ENCODE measurements at places on chromosomes 7 and 10.

GRCh38 chr7:157675427-157675927 is 338.7 kb downstream of the DNAJB6 start:
- peaks cover 19% of the 10 kb centered on the region for H3K4me1 ChIP-seq
- no peak overlapping the region for H3K4me3 ChIP-seq
- no peaks in the 10 kb centered on the region for H3K36me3 ChIP-seq
- H3K27ac ChIP-seq, result no peak overlapping the region
- H3K27me3 ChIP-seq, result peaks cover 83% of the 10 kb centered on the region

- H3K36me3 ChIP-seq, result no peaks in the 10 kb centered on the region
- DNase-seq, result no peak
- H3K4me3 ChIP-seq, result no peak overlapping the region
- H3K27ac ChIP-seq, result no peak overlapping the region
- H3K4me1 ChIP-seq, result no peaks in the 10 kb centered on the region
- no peaks in the 10 kb centered on the region for H3K27me3 ChIP-seq
Observed at GRCh38 chr10:94631077-94631875, 52.3 kb upstream of the CYP2C18 start.

DNA sequence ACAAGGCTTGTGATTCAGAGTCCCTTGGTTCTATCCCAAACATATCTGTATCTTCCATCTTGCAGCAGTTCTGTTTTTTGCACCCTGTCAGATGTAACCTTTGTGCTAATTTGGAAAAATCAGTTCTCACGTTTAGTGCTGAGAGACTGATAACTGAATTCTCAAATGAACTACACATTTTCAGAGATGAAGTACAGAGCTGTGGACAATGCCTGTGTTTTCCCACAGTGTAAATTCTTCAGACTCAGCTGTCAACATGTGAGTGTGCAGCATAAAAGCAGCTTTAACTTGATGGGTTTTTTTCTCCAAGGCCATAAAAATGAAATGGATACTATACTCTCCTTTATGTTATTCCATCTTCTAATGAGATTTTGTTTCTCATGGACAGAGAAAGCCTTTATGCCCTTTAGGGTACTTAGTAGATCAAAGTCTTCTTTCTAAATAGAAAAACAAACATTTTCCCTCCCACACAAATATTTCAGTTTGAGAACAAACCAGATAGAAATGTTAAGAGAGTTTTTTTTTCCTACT is 150.9 kb downstream of the SEMA3A start:
- H3K27me3 ChIP-seq, result no peaks in the 10 kb centered on the region
- H3K27ac ChIP-seq, result no peak overlapping the region
- no peaks in the 10 kb centered on the region for H3K4me1 ChIP-seq
- no peak overlapping the region for H3K4me3 ChIP-seq
- no peaks in the 10 kb centered on the region for H3K36me3 ChIP-seq
- DNase-seq, result no peak

DNA sequence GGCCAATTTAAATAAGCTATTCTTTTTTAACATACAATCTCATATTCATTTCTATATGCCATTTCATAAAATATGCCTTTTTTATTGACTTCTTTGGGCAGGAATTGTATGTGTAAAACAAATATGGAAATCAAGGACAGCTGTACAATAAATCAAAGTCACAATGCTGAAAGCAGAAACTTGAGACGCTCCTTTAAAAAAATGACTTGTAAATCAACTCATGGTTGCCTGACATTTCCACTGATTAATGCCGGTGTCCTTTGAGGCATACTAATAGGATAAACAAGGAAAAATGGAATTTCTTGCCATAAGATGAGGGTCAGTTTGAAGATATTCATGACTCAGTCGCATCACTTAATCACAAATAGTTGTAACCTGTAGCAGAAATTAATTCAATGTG is 247.4 kb upstream of the TEX47 start:
- no peak overlapping the region for H3K4me3 ChIP-seq
- H3K27ac ChIP-seq, result no peak overlapping the region
- H3K27me3 ChIP-seq, result peaks cover under 1% of the 10 kb centered on the region
- DNase-seq, result no peak
- peaks cover 13% of the 10 kb centered on the region for H3K36me3 ChIP-seq

DNA sequence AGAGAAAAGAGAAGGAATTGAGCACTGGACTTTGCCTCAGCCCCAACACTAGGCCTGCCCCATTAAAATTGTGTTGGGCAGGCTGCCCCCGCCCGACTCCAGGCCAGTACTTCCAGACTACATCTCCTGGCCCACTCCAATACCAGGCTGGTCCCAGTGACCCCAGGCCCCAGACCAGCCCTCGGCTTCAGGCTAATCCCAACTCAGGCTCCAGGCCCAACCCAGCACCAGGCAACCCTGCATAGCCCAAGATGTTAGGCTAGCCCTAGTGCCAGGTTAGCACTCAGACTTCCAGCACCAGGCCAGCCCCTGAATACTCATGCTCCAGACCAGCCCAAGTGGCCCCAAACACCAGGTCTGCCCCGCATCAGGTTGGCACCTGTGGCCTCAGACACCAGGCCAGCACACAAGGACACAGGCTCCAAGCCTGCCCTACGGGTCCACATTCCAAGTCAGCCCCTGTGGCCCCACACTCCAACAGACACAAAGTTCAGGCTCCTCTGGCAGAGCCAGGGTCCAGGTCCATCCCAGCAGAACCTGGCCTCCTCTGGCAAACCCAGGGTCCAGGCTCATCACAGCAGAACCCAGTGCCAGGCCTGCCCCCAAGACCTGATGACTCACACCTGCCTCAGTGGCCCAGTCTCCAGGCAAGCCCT is 20.3 kb downstream of the COG5 start:
- H3K27ac ChIP-seq, result no peak overlapping the region
- peaks cover 53% of the 10 kb centered on the region for H3K36me3 ChIP-seq
- peaks cover 17% of the 10 kb centered on the region for H3K4me1 ChIP-seq
- no peak overlapping the region for H3K4me3 ChIP-seq
- no peaks in the 10 kb centered on the region for H3K27me3 ChIP-seq
- no peak for DNase-seq

DNA sequence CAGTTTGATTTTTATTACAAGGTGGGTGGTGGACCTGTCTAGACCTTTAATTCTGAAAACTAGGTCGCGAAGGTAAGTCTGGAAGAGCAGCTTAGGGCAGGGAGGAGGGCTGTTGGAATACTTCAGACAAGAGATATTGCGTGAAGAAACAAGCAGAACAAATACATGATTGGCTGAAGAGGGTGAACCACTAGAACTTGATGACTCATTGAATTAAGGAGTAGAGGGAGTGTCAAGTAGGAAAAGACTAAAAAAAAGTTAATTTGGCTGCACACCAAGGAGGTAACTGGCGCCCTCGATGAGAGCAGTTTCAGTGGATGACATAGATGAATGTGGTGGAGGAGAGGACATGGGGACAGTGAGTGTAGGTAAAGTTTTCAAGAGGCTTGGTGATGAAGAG is 41.3 kb downstream of the WNT2 start:
- H3K4me1 ChIP-seq, result peaks cover 2% of the 10 kb centered on the region
- H3K27me3 ChIP-seq, result peaks cover 18% of the 10 kb centered on the region
- no peak overlapping the region for H3K4me3 ChIP-seq
- no peak overlapping the region for H3K27ac ChIP-seq

GRCh38 chr10:92419740-92420545 is 129.0 kb downstream of the MARCHF5 start:
- no peak overlapping the region for H3K27ac ChIP-seq
- no peak overlapping the region for H3K4me3 ChIP-seq
- no peak for DNase-seq

DNA sequence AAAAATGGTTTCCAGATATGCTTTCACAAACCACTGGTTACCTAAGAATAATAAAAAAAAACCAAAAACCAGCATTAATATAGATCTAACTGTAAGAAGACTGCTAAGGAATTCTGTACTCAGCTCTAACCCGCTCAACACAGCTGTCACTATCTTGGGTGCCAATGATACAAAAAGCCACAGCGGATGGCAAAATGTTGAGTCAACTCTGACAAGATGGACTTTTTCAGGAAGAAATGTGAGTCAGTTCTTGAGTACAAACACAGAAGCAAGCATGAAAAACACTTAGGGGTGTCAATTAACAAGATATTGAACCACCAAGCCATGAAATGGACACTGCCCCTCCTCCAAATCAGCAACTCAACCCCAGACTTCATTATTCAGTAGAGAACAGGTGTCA is 55.0 kb downstream of the CTTNBP2 start:
- H3K27me3 ChIP-seq, result no peaks in the 10 kb centered on the region
- H3K36me3 ChIP-seq, result no peaks in the 10 kb centered on the region
- no peaks in the 10 kb centered on the region for H3K4me1 ChIP-seq
- no peak overlapping the region for H3K4me3 ChIP-seq

GRCh38 chr7:780516-780915 is 51.8 kb upstream of the SUN1 start:
- H3K4me1 ChIP-seq, result no peaks in the 10 kb centered on the region
- H3K36me3 ChIP-seq, result peaks cover 49% of the 10 kb centered on the region
- H3K4me3 ChIP-seq, result no peak overlapping the region
- no peak for DNase-seq
- H3K27me3 ChIP-seq, result no peaks in the 10 kb centered on the region

GRCh38 chr10:13858709-13859108 is 271.9 kb downstream of the PRPF18 start:
- H3K4me3 ChIP-seq, result no peak overlapping the region
- H3K36me3 ChIP-seq, result no peaks in the 10 kb centered on the region
- peaks cover 20% of the 10 kb centered on the region for H3K4me1 ChIP-seq
- no peaks in the 10 kb centered on the region for H3K27me3 ChIP-seq
- H3K27ac ChIP-seq, result no peak overlapping the region

DNA sequence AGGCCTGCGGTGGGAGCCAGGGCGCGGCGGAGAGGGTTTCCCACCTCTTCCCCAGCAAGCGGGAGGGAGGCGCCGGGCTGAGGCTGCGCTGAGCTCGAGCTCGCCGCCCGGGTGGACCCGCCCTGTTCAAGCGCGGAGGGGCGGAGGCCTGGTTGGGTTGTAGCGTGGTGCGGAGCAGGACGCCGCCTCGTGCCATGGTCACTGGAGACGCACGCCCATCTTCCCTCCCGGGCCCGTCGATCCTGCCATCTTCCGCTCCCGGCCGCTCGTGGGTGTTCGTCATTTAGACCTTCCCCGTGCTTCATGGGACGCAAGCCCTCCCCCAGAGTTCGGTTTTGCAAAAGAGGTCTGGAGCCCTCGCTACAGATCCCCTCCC is 9.3 kb upstream of the EN2 start:
- no peak for DNase-seq
- H3K27ac ChIP-seq, result no peak overlapping the region
- peaks cover 38% of the 10 kb centered on the region for H3K27me3 ChIP-seq
- H3K4me1 ChIP-seq, result peaks cover 23% of the 10 kb centered on the region
- peaks cover 7% of the 10 kb centered on the region for H3K36me3 ChIP-seq

DNA sequence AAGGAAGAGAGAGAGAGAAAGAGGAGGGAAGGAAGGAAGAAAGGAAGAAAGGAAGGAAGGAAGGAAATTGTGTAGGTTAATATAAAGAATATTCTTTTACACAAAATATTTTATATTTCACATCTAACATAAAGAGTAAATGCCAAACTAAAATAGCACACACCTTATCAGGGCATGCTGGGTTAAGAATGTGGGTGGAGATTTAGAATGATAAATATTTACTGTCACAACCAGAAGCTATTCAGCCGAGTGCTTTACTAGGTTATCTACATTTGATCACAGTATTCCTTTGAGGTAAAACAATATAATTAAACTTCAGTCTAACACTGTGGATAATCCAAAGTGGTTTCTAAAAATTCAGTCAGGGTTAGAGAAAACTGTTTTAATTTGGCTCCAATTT is 103.3 kb downstream of the SEMA3A start:
- no peak for DNase-seq
- peak overlapping the region; percentile 90 for H3K27ac ChIP-seq
- H3K27me3 ChIP-seq, result no peaks in the 10 kb centered on the region

- no peak for DNase-seq
- H3K4me3 ChIP-seq, result no peak overlapping the region
- peaks cover 3% of the 10 kb centered on the region for H3K27me3 ChIP-seq
- no peaks in the 10 kb centered on the region for H3K4me1 ChIP-seq
- H3K27ac ChIP-seq, result no peak overlapping the region
Observed at GRCh38 chr7:31664890-31665289, 22.1 kb upstream of the PPP1R17 start.

GRCh38 chr7:9645756-9646155 is 1212.3 kb downstream of the NXPH1 start:
- no peak for DNase-seq
- no peaks in the 10 kb centered on the region for H3K4me1 ChIP-seq
- no peaks in the 10 kb centered on the region for H3K36me3 ChIP-seq
- no peaks in the 10 kb centered on the region for H3K27me3 ChIP-seq
- no peak overlapping the region for H3K4me3 ChIP-seq
- H3K27ac ChIP-seq, result no peak overlapping the region

DNA sequence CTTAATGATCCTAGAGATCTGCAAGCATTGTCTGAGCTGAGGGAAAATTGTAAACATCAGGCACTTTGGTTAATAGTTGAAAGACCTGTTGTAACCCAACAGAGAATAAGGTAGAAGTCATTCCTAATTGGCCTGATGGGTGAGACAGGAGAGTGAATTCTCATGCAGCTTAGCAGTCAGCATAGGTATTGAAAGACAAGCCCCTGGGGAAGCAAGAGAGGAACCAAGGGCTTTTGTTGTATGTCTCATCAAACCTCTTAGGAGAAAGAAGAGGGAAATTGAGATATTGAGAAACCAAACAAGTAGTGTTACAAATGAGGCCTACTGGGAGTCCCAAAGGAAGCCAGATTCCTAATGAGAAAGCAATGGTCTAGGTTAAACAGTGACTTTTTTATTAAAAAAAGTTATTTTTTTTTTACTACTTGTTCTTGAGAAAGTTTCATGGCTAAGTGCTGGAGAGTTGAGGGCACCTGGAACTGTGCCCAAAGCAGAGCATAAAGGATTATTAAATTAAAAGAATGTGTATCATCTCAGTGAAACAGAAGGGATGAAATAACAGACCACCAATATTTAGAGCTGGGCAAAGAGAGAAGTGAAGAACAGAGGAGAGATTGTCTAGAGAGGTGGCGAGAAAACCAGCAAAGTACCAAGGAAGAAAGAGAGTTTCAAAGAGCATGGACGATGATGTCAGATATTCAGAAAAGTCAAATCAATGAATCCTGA is 168.9 kb downstream of the CDK14 start:
- DNase-seq, result no peak
- no peak overlapping the region for H3K27ac ChIP-seq
- H3K4me1 ChIP-seq, result peaks cover 3% of the 10 kb centered on the region
- H3K27me3 ChIP-seq, result no peaks in the 10 kb centered on the region
- H3K36me3 ChIP-seq, result no peaks in the 10 kb centered on the region
